ENCODE measurements at places on chromosomes 7 and 10.

DNA sequence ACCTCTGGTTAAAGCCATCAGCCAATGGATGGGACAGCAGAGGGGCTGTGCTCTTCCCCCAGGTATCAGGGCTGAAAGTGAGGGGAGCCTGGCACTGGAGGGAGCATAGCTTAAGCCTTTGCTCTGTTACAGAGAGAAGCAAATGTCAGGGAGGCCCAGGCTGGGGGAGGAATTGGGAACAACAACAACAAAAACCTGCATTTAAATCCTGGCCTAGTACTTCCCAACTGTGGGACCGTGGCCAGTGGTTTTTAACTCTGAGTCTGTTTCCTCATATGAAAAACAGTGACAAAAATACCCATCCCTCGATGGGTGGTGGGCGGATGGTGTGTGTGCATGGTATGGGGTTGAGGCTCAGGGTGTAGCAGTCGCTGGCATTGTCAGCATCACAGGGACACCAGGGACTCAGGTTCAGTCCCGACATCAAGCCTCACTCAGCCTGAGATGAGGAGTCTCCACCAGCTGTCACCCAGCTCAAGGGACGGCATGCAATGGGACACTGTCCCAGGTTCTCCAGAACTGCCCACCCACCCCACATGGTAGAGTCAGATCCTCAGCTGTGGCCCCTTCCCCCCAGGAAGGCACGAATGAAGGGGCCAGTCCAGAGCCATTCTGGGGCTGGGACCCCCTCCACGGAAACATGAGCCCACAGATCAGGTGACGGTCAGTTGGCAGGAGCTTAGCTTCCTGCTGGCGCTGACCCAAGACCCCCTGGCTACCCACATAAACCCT lies 74.5 kb downstream of the AFAP1L2 start:
- DNase-seq: no peak

GRCh38 chr7:128697302-128697905 lies 25.3 kb downstream of the GARIN1A start:
- no peak for DNase-seq

- DNase-seq: no peak
These were observed at the start of gene CALHM3 for GRCh38 chr10:103479135-103479534. Gene CALHM3, minus strand, starts transcription at chr10:103479240. Its CDS starts 208 bp downstream, at chr10:103479032.

DNA sequence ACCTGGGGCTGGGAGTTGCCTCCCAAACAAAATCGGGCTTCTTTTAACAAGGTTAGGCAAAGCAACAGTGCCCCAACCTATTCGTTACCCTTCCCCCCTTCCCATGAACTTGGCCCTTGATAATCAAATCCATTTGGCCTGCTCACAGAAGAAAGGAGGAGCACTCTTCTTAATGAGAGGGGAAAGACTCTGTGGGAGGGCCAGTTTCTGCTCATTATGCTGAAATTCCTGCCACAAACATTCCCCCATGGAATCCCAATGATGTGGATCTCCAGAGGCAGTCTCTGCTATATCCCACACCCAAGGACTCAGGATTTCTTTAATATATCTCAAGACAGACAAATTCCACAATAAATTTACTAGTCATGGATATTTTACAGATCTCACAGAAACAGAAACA lies 43.0 kb downstream of the LSM5 start:
- no peak for DNase-seq

GRCh38 chr7:64892666-64893309 lies 10.3 kb upstream of the ZNF273 start:
- DNase-seq: no peak

DNA sequence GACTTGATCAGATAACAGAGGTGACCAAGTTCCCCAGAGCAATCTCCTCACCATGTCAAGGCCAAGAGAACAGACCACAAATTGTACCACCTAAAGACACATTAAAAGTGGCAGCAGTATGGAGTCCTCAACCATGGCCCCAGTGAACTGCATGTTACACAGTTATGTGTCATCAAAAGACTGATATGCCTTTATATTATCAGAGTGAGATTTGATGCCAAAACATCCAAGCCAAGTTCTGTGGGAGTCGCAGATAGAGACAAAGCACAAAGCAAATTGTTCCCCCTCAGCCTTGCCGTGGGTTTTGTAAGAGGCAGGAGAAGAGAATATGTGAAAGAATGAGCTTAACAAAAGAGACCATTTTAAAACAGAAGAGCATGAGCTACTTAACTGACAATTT lies 39.2 kb upstream of the TES start:
- DNase-seq: no peak

GRCh38 chr10:28637346-28637745 lies 40.0 kb upstream of the BAMBI start:
- DNase-seq: no peak

- DNase-seq: no peak
These were observed 55.0 kb downstream of the LRRC17 start for GRCh38 chr7:102967798-102968197.

DNA sequence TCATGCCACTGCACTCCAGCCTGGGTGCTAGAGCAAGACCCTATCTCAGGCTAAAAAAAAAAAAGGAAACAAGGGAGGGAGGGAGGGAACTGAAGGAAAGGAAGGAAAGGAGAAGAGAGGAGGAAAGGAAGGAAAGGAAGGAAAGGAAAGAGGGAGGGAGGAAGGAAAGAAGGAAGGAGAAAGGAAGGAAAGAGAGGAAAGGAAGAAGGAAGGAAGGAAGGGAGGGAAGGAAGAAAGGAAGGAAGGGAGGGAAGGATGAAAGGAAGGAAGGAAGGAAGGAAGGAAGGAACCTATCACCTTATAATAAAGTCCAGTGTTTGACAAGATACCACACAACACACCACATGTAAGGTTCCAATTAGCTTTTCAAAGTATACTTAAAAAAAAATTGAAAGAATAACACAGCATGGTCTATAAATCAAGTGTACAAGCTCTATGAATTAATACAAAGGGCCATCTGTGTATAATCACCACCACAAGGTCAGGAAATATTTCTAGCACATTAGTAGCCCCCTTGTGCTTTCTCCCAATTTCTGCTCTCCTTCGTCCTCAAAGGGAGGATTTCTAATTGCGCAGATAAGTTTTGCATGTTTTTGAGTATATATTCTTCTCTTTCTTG lies 26.4 kb downstream of the RNF216 start:
- no peak for DNase-seq

DNA sequence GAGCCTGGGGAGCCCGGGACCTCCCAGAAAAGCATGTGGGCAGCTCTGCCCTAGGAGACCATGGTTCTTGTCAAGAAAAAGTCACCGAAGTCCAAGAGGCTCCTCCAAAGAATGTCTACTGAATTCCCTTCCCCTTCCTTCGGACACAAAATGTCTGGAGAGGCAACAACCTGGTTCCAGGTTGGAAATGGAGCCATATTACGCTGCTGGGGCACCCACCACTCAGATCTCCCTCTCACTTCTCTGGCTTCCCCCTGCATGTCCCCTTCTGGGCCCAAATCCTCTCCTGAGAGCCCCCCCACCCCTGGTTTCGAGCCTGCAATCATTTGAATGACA lies 52.6 kb downstream of the RGS10 start:
- no peak for DNase-seq

GRCh38 chr10:118953598-118954393 lies 75.7 kb upstream of the NANOS1 start:
- DNase-seq: no peak

DNA sequence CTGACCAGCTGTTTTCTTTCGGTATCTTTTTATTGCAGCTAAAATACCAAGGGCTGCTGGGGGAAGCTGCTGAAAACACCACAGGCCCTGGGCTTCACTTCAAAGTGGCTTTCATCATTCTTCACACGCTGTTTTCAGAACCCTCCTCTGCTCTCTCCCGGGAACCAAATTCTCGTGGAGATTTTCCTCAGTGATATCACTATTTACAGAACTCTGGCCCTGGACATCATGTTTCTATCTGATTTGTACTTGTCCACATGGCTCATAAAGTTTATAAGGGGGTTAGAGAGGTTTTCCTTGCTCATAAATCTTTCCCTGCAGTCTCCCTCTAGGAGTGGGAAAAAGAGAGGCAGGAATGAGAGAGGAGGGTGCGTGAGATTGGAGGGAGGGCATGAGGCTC lies 177.4 kb upstream of the NPVF start:
- no peak for DNase-seq

- no peak for DNase-seq
These were observed 342.6 kb upstream of the LRGUK start for GRCh38 chr7:133784486-133785001.

DNA sequence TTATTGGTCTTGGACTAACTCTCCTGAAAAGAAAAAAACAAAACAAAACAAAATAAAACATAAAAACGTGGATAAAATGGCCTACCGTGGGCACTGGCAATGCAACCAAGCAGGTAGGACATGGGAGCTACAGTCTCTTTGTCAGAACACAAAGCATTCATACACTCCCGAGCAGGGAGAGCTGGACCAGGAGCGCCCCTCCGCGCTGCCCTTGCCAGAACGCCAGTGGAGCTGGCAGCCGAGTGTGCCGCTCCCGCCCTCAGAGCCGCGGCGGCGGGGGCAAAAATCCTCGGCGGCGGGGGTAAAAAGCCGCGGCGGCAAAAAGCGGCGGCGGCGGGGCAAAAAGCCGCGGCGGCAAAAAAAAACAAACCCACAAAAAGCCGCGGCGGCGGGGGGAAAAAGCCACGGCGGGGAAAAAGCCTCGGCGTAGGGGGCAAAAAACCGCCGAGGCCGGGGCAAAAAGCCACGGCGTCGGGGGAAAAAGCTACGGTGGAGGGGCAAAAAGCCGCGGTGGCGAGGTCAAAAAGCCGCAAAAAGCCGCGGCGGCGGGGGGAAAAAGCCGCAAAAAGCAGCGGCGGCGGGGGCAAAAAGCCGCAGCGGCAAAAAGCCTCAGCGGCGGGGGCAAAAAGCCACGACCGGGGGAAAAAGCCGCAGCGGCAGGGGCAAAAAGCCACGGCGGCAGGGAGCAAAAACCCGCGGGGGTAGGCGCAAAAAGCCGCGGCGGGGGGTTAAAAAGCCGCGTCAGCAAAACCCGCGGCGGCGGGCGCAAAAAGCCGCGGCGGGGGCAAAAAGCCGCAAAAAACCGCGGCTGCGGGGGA lies 418.1 kb downstream of the ZNF716 start:
- no peak for DNase-seq

DNA sequence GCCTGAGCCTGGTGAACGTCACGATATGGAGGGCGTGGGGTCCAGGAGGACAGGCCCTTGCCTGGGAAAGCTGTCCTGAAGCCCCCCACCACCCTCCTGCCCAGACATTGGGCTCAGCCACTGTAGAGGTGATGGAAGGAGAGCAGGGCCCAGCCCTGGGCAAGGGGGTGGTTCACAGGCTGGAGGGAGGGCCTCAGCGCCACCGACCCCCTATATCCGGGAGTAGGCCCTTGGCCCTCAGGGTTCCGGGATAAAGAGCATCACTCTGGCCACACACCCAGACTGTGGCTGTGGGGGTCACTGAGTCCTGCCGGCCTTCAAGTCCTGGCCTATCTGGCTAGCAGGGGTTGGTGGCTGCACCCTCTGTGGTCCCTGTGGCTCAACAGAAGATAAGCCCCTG lies 55.3 kb upstream of the GTF2IRD1 start:
- no peak for DNase-seq

DNA sequence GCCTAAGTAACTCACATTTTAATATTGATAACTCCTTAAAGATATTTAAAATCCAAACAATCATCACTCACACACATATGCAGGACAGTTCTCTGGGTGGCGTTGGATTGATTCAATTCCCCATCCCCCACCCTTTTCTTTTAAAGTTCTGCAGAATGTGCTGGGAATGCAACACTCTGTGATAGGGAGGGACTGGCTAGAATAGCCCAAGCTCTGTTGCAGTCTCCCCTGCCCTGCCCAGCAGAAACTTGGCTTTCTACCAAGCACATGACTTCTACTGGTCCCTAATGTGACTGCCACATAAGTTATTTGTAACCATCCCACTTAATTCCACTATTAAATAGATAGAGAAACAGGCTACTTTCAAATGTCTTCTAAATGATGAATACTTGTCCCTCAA lies 55.2 kb downstream of the TWIST1 start:
- DNase-seq: no peak

GRCh38 chr10:78436706-78437406 lies 403.2 kb downstream of the RPS24 start:
- DNase-seq: no peak

DNA sequence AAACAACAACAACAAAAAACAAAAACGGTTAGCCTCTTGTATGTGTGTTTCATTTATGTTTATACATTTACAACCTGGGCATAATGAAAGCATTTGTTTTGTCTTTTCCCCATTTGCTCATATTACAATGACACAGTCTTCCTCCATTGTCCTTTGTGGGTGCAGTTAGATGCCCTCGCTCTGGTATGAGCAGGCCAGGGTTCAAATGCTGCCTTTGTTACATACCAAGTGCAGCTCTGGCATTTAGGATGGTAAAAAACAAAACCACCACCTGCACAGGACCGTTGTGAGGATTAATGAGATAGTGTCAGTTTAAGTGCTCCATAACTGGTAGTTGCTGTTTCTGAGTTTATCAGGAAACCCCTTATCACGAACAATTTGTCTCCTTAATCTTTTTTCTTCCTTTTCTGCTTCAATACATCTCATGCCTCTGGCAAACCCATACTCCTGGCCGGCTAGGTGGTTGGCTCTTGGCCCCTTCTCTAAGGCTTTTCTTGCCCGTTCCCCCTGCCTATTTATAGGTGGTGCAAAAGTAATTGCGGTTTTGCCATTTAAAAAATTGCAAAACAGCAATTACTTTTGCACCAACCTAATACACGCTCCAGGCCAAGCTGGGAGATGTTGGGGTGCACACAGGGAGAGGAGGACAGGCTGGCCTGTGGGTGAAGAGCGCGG lies 18.6 kb upstream of the TMEM225B start:
- DNase-seq: no peak

DNA sequence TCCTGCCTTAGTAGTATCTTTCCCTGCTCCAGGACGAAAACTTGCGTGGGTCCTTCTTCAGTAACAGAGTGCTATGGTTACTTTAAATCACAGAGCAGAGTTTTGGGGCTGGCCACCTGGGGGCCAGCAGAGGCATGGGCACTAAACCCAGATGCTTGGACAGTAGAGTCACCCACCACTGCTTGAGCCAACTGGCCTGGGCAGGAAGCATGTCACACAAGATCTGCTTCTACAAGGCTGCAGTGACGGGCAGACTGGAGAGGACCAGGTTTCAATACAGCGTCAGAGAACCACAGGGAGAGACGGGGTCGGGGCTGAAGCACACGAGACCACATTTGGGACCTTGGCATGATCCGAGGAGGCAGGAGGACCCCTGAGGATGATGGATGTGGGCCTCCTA lies 14.3 kb upstream of the DMBT1 start:
- DNase-seq: no peak

DNA sequence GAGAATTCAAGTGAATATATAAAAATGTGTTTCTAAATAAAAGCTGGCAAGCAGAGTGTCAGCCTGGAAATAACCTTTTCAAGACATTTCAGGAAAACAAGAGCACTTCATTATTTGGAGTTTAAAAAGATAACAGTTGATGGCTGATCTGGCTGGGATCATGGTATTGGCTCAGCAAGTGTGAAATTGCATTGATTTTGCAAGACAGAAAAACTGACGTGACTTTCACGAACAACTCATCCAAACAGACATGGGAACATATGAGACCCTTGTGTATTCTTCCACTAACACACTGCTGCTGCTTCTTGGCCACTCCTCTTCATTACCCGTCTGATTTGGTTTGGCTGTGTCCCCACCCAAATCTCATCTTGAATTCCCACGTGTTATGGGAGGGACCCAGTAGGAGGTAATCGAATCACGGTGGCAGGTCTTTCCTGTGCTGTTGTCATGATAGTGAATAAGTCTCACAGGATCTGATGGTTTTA lies 108.5 kb downstream of the RAB18 start:
- DNase-seq: no peak

Measured in stimulated activated CD8-positive, alpha-beta memory T cell treated with anti-CD3 and anti-CD28 coated beads, Interleukin-15, amount 100 ng/mL, for 1 hour (primary cell).